ENCODE measurements at places on chromosomes 4 and X.

- DNase-seq: no peak
Observed at GRCh38 chr4:116880625-116881024, 204.8 kb downstream of the TRAM1L1 start.

GRCh38 chr4:100149190-100149589 is 41.1 kb downstream of the DDIT4L start:
- DNase-seq: no peak

GRCh38 chr4:18113710-18114331 is 92.3 kb upstream of the LCORL start:
- DNase-seq: no peak

- no peak for DNase-seq
Observed at GRCh38 chr4:78293348-78293747, 236.2 kb downstream of the FRAS1 start.

- DNase-seq: no peak
Observed at GRCh38 chr4:102335616-102336015, 9.7 kb downstream of the SLC39A8 start.

GRCh38 chr4:10730590-10730989 is 46.0 kb upstream of the CLNK start:
- DNase-seq: no peak

GRCh38 chr4:158071931-158072330 is 100.9 kb downstream of the GASK1B start:
- no peak for DNase-seq

DNA sequence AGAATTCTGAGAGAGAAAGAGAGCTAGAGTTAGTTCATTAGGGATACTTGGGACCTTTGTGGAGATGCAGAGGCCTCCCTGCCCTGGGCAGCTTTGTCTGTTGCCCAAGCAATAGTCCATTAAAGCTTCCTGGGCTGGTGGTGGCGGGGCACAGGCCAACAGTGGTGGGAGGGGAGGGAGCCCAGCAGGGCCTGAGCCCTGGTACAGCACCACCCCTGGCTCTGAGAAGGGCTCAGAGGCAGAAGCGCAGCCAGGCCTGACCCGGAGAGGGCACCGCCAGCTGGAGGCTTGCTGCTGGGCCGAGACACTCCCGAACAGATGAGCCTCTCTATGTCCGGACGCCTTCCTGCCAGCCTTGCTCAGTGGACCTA is 65.3 kb downstream of the EFNB1 start:
- DNase-seq: no peak

DNA sequence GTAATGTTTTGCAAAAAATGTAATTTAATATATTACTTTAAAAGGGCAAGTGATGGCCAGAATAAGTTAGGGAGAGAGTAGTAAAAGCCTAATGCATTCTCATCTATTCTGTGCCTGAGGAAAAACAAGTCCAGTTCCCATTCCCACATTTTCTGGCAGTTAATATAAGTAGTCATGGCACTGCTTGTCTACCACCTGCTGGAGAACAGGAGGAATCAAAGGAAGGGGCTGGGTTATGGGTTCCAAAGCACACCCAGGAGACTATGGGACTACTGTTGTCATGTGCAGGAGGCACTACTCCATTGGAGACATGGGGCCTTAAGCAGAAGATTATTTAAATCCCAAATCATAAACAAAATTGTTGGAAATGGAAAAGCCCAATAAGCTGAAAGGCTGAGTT is 2618.6 kb downstream of the ARAP2 start:
- DNase-seq: no peak

- no peak for DNase-seq
Observed at GRCh38 chr4:88720451-88721428, 23.1 kb upstream of the NAP1L5 start.

GRCh38 chr4:10075158-10075863 is 41.3 kb downstream of the WDR1 start:
- no peak for DNase-seq

GRCh38 chrX:109992203-109992602 is 10.7 kb upstream of the TMEM164 start:
- no peak for DNase-seq
